ENCODE measurements at places on chromosomes 16 and 17.

DNA sequence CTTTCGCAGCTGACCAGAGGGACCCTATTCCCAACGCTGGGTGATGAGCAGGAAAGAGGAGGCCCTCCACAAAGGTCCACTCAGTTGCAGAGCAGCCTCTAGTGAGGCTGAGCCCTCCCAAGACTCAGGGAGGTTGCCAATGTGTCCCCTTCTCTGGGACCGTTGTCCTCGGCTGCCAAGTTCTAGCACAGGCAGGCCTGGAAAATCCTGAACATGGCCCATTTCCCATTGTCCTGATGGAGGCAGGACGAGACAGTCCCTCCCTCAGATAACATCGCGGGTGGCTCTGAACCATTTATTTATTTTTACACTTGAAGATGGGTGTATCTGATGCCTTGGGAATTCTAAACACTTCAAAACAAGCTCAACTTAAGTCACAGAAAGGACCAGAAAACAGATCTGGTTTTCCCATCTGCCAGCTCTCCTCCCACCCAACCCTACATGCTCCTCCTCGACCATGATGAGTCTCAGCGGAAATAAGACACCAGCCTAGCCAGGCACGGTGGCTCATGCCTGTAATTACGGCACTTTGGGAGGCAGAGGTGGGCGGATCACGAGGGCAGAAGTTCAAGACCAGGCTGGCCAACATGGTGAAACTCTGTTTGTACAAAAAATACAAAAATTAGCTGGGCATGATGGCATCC is 12.8 kb downstream of the CDIP1 start:
- no peak for DNase-seq

GRCh38 chr17:74819801-74820436 is 39.8 kb downstream of the GRIN2C start:
- DNase-seq = no peak

DNA sequence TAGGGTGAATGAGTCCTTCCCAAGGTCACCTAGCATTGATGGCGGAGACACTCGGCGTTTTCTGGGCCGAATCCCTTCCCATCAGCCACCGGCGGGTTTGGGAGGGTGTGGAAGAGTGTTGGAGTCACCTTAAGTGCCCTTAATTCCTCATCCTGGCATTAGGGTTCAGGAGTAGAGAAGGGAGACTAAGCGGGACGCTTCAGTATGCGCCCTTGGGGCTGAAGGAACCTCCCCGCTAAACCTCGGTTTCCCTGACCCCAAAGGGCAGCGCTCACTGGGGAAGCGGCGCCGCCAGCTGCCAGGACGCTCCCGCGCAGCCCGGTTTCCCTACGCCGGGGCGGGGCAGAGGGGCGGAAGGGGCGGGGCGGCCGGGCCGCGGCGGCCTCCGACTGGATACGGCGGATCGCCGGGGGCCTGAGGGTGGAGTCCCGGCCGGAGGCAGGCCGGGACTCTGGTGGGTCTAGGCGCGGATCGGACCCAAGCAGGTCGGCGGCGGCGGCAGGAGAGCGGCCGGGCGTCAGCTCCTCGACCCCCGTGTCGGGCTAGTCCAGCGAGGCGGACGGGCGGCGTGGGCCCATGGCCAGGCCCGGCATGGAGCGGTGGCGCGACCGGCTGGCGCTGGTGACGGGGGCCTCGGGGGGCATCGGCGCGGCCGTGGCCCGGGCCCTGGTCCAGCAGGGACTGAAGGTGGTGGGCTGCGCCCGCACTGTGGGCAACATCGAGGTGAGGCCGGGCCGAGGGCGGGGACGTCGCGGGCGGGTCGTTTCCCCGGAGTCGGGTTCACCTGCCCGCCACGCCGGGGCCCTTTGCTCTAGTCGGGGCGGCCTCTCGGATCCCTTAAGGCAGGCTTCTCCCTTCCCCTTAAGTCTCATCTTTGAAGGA is at the start of gene DHRS11:
Gene DHRS11 (plus strand): TSS at position 446 of the 882 bp plus-strand sequence. CDS start 131 bp downstream, at position 577.
- peak; percentile 83 for DNase-seq

DNA sequence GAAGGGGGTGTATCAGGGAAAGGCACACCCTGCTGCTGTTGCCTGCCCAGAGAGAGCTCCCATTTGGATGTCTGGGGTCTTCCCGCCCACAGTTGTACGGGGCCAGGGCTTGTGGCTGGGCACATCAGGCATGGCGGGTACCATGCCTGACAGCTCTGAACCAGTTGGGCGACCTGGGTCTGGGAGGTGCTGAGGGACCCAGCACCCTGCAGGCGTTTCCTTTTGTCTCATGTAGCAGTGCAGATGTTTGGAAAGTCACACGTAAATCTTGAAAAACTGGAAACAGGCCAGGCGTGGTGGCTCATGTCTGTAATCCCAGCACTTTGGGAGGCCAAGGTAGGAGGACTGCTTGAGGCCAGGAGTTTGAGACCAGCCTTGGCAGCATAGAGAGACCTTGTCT is 8.4 kb upstream of the JPT2 start:
- no peak for DNase-seq

GRCh38 chr17:731644-732066 is 741 bp upstream of the TLCD3A start:
- DNase-seq = no peak

DNA sequence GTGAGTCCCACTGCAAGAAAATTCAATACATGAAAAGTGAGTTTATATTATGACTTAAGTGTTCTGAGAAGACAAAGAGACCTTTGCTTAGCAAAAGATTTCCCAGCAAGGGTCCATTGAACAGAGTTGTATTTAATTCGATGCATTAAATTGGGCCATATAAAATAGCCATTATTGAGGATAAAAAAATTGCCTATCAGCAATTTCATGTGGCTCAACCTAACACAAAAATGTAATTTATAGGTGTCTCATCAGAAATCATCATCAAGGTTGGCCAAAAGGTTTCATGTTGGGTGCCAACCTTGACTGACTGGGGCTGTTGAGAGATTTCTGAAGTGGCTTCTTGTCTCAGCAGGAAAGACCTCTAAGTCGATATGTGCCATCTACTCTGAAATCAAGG is 84.8 kb upstream of the TOX3 start:
- no peak for DNase-seq

GRCh38 chr16:89906140-89907025 is 12.3 kb upstream of the MC1R start:
- DNase-seq = no peak

DNA sequence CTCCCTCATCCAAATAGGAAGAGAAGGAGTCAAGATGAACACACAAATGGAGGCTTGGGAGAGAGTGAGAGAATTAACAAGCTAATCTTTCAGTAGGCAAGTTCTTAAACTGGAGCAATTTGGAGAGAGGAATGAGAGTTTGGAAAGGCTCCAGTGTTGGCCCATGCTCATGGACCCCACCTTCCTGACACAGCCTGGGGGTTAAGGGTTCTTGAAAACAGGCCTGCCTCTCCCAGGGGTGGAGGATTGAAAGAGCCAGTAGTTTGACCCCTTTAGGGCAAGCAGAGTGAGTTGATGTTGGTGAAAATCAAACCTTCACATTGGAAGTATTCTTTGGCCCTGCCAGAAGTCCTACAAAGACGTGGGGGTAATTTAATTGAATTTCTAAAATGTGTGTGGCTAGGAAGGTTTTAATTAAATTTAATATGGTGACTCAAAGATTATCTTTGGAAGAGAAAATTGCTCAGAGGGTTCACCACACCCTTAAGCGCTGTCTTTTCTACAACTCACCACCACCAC is 5.8 kb downstream of the HOXB3 start:
- no peak for DNase-seq

DNA sequence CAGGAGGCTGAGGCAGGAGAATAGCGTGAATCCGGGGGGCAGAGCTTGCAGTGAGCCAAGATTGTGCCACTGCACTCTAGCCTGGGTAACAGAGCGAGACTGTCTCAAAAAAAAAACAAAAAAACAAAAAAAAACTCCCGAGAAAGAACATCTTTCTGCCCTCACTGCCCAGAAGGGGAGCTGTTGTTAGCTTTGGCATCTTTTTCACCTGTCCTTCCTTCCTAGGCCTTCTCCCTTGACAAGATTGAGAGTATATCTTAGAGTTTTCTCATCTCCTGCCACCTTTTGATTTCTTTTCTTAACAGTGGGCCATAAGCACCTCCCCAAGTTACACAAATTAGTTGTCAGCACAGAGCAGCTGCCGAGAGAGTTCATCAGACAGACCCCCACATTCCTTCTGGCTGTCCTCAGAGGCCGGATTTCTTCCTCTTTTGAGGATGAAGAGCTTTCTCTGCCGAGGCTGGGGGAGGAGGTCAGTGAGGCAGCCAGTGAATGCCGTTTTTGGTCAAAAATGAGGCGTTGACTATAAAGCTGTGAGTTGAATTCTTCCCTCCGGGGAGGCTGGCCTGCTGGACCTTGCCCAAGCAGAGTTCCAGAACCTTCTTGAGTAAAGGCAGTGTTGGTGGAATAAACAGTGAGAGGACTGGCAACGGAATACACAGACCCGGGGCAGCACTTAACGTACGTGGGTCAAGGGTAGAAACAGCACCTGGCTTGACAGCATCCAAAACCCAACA is 127.0 kb downstream of the ABCC6 start:
- DNase-seq = no peak

DNA sequence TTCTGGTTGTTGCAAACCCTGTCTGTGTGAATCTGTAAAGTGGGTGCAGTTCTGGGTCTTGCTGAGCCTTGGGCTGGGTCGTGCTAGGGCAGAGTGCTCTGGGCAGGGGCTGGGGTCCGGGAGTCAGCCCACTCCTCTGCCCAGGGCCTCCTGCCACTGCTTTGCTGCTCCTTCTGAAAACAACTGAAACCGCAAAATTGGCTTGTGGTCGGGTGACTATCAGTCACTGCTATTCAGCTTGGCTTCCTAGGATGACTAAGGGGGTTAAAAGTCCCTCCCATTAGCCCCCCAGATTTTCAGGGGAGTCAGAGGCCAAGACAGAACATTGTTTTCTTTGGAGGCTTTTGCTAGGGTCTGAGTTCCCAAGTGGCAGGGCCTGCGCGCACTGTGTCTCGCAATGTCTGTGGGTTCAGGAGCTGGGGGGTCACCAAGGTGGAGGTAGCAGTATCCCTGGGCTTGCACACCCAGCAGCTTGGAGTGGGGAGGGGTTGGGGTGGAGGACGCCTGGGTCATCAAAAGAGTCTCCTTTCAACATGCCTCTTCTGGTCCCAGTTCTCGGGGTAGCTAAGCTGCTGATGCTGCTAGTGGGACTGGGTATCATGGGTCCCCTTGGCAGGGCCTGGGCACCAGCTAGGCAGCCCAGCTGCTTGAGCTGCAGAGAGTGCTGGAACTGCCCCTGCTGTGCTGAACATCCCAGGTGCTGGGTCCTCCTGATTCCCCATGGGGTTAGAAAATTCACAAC is 13.5 kb upstream of the TBX21 start:
- peak; percentile 79 for DNase-seq

- no peak for DNase-seq
These were observed 420 bp upstream of the KRTAP17-1 start for GRCh38 chr17:41315814-41316445.

DNA sequence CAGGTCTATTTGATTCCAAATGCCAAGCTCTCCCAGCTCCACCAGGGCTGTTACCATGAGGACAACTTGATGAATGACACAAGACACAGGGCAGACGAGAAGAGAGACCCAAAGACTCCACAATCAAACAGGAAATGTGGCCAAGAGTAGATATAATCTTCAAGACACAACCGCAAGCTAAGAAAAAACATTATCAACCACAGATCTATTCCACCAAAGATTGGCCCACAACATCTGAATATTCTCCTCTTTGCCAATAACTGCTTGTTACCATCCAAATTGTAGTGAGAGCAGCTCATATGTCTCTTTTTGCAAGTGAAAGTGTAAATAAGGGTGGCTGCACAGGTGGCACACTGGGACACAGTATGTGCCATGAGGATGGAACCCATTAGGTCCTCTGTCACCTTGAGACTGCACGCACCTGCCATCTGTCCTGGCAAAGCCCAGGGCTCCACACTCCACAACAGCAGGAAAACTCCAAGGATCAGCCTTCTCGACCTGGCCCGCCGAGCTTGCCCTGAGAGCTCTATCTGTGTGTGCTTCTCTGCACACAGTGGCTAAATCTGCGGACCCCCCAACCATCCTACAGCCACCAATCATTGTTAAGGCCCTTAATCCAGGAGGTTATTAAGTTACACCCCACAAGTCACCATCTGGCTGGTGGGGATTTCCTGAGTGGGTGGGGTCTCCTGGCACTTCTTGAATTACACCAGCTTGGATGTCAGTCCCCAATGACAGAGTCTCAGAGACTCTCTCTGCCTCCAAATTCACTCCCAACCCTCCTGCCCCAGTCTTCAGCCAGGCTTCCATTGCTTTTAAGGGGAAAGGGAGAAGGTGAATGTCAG is 50.5 kb downstream of the DYNLRB2 start:
- DNase-seq = no peak

- no peak for DNase-seq
These were observed 25.6 kb downstream of the CMTR2 start for GRCh38 chr16:71263582-71263981.

DNA sequence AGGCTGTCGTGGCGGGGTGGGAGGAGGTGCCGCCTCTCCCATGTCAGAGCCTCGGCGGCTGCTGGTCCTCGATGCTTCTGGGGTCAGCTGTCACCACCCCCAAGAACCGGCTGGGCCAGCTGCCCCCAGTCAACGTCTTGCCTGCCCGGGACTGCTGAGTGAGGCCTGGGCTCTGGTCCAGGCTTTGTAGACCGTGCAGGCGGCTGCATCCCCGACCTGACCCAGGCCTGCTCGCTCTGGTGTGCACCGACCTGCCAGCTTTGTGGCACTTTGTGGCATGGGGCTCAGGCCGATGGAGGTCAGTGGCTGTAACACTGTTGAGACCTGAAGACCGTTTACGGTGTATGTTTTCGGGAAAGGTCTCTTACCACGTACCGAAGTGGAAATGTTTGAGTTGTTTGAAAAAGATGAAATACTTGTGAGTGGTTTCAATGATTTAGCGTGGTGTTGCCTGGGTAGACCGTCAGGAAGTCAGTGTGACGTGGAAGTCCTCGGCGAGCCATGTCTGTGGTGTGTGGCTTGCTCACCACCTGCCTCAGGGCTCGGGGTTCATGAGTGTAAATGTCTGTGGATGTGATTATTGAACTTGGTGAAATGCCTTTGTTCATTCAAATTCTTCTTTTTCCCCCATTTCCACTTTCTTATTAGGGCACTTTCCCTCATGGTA is 53.2 kb upstream of the ZNF750 start:
- no peak for DNase-seq

- no peak for DNase-seq
These were observed 5.7 kb downstream of the IRX5 start for GRCh38 chr16:54936201-54936978.

GRCh38 chr16:21722771-21723455 is 59.1 kb downstream of the OTOA start:
- DNase-seq = no peak

GRCh38 chr16:10180042-10180770 is 2.0 kb downstream of the GRIN2A start:
- no peak for DNase-seq

- peak; percentile 47 for DNase-seq
These were observed 4.1 kb downstream of the CCL2 start for GRCh38 chr17:34259146-34259545.

DNA sequence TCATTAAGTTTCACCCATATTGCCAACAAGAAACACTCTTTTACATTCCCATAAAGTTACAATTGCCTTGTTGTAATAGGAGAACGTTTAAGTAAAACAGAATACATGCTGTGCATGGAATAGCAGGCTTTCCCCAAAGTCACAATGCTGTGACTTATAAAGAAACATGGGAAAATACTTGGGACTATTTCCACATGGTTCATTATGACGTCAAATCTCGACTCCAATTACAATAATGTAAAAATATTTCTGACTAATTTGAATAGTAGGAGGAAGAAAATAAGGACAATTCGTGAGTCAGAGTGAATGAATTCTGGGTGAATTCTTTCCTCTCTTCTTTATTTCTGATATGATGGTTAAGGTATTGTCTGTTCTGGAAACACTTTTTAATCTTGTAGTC is 52.8 kb downstream of the CDH11 start:
- DNase-seq = peak; percentile 87
